ENCODE measurements at places on chromosomes 4 and X.

DNA sequence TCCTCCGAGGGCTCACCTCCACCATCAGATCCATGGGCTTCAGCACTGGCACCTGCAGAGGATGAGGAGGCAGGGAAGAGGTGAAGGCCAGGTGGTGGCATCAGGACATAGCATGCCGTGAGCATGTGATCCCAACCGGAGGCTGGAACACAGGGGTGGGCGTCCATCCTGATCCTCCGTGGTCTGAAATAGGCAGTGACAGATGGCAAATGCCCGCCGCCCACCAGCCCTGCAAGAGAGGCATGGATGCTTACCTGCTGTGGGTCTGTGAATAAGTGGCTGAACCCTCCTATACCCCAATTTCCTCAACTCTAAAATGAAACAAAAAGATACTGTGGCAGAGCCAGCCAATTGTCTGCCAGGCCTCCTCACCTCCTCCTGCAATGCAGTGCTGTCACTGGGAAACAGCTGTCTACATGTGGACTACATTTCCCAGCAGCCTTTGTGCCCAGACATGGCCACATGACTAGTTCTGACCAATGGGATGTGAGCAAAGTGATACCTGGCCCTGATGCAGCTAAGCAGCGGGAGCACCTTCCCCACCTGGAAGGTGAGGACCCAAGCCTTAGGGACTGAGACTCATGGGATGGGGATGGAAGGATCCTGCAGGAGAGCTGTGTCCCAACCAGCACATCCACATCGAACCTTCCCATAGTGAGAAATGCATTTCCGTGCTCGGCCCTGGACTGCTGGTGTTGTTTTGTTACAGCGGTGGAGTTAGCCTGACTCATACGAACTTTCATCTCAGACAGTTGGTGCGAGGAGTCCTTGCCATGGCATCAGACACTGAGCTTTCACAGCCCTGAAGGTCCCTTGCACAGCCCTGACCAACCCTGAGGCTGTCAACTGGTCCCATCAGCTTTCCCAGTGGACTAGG, 99.5 kb downstream of the PPP2R2C start:
- no peak for DNase-seq

DNA sequence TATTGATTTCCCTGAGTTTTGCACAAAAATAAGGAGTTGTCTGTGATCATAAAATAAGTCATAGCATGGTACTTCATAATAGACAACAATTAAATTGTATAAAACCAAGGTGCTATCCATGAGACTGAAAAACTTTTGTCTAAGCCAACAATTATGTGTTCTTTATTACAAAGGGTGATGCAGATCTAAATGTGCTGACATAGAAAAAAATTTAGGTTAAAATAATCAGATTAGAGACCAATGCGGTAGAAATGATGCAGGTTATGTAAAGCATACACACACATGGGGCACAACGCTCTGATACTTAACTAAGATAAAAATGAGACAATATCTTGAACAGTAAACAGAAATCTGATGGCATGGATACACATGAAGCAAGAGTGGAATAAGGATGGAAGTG, 113.3 kb downstream of the PWWP3B start:
- DNase-seq, result no peak

DNA sequence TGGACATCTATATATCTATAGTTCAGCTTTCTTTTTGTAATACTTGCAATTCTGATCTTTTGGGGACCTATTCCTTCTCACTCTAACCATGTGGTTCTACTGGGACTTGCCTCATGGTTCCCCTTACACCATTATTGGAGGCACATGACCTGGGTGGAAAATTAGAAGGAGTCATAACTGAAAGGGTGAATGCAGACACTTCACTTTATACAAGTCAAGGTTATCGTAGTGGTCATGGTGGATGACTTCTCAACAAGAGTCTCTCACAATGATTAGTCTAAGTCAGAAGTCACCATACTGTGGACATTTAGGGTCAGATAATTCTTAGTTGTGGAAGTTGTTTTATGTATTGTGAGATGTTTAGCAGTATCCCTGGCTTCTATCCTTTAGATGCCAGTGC, 10.5 kb upstream of the EIF4E start:
- DNase-seq, result no peak

GRCh38 chrX:24169211-24169610, 19.7 kb downstream of the ZFX start:
- no peak for DNase-seq

- no peak for DNase-seq
Observed at GRCh38 chr4:184320631-184321030, 103.0 kb upstream of the ENPP6 start.

DNA sequence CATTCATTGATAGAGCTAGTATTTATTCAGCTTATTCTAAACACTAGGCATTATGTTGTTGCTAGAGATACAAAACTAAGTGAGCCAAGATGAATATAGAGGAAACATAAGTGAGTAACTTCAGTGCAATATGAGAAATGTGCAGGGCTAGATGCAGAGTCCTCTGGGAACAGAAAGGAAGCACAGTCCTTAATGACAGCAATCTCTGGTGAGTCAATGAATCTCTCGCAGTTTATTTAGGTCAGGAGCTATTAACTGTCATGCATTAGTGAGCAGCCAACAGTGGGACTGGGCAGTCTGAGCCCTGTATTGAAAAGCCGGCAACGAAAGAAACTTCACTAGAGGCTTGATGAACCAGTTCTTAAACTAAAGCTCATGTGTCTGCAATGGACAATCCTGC, 598.1 kb upstream of the MAGEB2 start:
- peak; percentile 4 for DNase-seq

GRCh38 chr4:86220121-86220520, 139.7 kb downstream of the MAPK10 start:
- DNase-seq, result no peak

DNA sequence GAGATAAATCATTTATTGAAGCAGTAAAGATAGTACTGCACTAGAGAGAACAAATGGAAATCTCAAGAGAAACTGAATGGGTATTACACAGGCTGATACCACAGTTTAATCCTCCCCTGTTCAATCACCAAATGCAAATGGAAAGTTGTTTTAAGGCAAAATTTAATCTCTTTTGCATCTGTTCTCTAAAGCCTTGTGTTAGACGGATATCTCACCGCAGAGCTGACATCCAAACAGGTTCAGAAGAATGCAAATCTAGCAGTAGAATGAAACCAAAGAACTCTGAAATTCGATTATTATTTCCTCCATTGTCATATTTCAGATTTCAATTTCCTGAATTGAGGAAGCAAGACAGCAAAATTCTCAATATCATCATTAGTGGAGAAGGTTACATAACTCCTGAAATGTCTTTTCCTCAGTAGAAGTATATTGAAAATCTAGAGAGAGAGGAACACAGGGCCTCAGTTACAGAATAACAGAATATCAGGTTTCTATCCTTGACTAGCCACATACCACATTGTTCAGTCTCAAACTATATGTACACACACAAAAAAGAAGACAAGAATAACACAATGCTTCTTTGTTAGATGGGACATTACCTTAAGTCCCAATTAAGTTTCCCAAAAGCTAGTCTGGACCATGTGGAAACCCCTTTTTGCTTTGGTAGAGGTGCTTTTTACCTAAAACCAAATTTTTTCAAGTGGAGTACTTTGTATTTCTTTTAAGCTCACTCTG, 94.1 kb upstream of the BANK1 start:
- DNase-seq, result no peak
